ENCODE measurements at places on chromosomes 1 and 21.

DNA sequence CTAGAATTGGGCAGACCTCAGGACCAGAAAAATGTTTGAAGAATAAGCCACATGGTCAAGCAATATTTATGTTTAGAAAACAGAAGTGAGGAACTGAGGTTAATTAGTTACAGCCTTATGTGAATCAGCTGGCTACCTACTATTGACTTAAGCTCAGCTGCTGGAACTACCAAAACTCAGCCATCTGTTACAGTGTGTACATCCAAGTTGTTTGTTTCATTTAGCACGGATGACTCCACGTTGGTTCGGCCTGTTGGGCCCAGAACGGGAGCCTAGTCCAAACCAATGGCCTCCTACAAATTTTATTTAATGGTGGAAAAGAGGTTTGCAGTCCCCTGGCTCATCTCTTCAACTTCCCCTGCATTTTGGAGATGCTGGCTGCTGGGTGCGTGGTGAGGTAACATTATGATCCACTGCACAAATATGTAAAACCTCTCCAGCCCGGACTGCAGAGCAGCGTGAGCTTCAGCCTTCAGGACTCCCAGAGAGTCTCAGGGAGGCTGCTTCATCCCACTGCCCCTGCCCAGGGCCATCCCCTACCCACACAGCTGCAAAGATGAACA is 143.4 kb downstream of the ZZZ3 start:
- no peak for DNase-seq

GRCh38 chr1:181202986-181203555 is 114.6 kb downstream of the IER5 start:
- no peak for DNase-seq

DNA sequence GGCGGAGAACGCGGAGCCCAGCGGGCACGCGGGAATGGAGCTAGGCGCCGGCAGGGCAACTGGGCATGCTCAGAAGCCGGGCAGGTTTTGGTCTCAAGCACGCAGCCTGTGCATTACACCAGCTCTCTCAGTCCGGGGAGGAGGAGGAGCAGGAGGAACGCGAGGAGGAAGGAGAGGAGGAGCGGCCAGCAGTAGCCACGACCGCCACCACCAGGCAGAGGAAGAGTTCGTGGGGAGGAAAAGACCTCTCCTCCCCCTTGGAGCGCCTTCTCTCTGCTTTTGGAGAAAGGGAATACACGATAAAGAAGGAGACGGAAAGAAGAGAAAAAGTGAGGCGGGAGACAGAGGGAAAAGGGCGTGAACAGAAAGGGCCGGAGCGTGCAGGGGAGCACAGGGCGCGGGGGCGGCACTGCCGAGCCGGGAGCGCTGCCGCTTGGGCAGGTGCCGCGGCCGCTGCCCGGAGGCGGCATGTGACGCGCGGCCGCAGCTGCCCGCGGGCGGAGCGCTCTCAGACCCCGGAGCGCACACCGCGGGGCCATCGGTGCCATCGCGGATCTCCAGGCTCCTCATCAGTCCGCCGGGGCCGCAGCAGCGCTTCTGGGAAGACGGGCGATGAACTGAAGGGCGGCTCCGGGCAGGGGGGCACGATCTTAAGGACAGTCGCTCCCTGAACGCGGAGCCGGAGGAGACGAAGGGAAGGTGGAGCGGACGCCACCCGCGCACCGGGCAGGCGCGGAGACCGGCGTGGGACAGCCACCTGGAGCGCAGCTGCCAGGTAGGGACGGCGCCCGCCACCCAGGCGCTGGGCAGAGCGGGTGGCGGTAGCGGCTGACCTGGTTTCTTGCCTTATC is at the start of gene CHRM3:
Gene CHRM3, plus strand, starts transcription at position 116 of the 851 bp plus-strand sequence. CDS start 520,884 bp downstream, outside the sequence.
- DNase-seq: no peak

DNA sequence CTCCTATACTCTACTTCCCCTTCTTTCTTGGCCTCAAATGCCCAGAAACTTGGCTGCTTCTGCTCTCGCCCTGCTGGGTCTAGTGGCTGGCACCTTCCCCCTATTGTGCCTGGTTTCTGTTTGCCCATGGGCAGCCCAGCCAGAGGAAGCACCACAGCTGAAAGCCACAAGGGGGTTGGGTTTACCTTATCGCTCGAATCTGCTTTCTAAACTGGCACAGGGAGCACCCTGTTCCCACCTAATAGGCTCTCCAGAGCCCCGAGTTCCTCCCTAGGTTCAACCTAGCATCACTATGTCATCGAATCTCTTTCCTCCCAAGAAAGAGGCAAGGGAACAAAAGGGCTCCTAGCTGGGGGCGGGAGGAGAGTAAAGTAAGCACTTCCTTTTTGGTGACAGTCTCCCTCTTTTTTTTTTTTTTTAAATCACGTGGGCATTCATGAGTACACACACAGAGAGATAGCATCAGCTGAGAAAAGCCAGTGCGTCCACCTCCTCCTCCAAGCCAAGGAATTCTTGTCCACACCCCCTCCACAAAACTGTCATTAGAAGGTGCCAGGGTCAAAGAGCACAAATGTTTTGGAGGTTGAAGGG is 72.8 kb downstream of the PLEKHA6 start:
- DNase-seq: peak; percentile 85

DNA sequence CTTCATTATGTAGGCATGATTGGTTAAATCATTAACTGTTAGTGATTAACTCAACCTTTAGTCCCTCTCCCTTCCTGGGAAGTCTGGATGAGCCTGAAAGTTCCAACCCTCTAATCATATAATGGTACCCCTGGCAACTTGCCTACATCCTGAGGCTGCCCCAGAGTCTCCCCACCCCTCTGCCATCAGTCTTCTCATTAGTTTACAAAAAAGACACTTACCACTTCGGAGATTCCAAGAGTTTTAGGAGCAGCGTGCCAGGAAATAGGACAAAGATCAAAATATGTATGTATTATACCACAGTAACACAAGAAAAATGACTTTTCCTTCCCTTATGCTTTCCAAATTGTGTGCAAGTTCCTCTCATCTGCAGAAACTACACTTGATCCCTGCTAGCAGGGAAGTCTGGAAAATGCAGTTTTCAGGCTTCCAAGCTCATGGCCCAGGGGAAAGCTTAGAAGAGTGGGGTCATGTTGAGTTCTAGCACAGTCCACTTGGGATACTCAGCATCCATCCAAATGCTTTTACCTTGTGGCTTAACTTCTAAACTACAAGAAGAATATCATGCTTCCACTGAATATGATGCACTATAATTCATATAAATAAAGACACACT is 64.6 kb upstream of the PPIH start:
- no peak for DNase-seq
